Choroid plexus epithelial cell (primary cell): ENCODE measurements at places on chromosomes 6 and 20.

DNA sequence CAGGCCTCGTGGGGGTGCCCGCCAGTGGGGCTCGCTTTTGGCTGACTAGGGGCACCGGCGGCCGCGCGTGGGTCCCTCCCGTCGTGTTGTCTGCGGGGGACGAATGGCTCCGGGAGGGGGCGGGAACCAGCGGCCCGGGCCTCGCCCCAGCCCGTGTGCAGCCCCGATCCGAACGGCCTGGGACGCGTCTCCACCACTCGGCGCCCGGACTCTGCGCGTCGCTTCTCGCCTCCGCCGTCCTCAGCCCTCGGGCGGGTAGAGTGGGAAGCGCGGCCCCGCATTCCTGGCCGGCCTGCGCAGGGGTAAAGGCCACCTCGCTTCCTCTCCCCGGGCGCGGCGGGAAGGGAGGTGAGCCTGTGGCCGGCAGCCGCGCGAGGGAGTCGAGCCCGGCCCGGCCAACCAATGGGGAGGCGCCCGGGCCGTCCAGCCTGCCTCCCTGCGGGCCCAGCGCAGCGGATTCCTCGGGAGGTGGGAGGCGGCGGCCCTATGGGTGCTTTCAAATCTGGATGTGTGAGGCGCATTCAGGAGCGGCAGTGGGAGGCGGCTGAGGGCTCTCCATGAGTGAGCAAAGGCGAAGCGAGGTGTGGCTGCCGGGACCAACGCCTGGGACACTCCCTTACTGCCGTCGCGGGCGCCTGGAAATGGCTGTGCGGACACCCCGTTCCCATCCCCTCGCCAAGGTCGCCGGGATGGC is 1.1 kb upstream of the ZBTB46 start:
- DNase-seq, result peak; percentile 68

DNA sequence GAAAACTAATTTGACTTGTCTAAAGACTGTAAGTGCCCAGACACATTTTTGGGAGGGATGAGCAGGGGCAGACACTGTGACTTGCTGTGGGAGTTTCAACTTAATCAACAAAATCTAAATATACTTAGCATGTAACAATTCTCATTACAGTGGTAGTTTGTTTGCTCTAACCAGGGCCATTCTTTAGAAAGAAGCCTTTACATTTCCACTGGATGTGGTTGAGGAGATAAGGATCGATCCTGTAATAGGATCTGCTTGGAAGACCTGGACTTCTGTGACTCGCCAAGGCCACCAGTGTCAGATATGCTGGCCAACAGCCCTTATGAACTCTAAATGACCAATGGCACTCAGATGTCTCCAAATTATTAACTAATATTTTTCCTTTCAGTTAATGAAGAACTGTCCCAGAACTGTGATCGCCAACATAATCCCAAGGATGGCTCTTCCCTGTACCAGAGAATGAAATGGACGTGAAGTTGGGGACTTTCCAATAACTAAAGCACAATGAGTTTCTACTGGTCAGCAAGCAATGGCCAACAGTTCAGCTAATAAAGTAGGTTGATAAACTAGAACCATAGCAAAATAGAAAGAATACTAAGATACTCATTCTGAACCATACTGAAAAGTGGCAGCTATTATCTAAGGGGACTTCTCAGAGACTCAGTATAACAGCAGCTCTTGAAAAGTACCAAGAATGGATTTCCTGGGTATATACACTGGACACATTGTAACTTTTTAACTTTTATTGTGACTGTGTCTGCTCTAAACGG is 7.5 kb downstream of the SMLR1 start:
- no peak for DNase-seq

DNA sequence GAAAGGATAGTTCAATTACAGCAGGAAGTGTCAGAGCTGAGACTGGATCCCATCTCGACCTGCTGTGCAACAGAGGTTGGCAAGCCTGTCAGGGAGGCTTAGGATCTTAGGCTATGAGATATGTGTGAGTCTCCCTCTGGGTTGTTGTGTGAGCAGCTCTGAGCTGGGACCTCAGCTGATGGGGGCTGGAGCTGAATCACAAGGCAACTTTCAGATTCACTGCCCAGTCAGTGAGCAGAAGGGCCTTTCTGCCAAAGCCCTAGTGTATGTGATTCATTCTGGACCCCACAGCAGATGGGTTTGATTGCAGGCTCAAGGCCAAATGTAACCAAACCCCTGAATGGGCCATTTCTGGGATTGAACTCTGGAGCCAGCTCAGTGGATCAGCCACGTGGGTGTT is 4.5 kb downstream of the PI3 start:
- no peak for DNase-seq

- DNase-seq, result no peak
Measured at GRCh38 chr20:36152261-36152660, 2.3 kb upstream of the EPB41L1 start.

DNA sequence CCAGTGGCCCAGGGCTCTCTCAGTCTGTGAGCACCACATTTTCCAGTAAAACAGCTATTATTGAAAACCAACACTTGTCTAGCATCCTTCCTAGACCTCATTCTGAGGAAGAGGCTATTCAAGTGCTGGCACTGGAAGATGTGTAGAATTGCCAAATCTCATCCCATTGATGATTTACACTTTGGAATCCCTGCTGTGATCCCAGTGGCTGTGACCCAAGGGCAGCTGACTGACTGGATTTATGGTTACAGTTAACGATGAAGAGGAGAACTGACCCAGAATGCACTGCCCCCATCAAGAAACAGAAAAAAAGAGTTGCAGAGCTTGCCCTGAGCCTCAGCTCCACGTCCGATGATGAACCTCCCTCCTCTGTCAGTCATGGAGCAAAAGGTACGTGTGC is 2.4 kb downstream of the CMTR1 start:
- DNase-seq, result no peak

DNA sequence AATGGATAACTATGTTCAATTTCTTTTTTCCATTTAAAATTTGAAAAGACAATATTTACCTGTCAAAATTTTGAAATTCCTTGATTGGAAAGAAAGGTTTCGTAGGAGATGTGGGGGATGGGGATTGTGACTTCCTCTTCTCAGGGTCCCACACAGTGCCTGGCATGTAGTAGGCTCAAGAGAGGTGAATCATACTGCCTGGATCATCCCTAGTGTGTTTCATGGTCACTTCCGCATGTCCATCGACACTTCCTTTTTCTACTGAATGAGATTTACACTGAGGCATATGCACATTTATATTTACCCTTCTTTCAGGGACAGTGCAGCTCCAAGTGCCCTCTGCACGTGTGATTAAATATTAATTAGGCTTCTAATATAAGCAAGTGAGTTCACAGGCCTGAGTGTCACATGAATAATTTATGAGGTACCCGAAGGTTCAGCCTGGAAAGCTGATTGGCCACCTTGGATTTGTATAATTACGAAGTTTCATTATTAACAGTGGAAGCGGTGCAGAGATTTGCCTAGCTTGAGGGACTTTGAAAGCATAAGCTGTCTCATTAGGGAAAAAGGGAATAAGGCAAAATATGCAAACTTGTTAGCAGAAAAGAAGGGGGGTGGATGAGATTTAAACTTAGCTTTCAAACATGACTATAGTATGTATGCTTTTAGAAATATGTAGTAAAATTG is 177.5 kb upstream of the MMS22L start:
- DNase-seq, result no peak

GRCh38 chr20:32333988-32334885 is 23.9 kb upstream of the ASXL1 start:
- DNase-seq, result peak; percentile 13

DNA sequence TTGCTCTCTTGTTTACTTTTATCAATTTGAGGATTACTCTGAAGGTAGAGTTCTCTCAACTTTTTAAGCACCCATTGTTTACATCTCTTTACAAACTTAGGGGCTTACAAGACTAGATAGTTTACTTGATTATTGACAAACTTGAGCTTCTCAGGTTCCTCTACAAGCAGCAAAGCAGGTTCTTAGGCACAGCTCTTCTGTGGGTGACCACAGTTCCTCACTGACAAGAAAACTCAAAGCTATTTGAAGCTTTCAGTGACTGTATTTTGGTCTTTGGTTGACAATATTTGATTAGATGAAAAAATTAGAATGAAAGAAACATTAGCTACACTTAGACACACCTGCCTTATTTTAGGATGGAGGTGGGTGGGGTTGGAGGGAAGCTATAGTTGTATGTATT is 327.3 kb upstream of the RUNX2 start:
- DNase-seq, result no peak

DNA sequence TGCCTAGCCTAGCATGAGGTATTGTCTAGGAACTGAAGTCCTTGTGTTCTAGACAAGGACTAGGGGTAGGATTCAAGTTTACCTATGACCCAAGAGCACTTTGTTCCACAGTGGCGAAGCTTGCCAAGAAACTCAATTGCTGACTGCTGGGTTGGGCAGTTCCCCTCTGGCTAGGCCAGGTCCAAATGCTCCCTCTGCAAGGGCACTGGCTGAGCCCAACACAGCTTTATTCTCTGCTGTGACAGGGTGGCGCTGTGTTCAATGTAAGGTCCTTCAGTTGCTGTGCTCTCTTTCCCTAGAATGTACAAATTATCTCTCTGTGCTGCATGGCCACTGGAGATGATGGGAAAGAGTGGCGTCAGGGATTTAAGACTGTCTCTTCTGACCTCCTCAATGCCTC is 950.8 kb downstream of the HACE1 start:
- DNase-seq, result no peak
